Sigmoid colon (tissue), 7 donors: ENCODE measurements at places on chromosomes 2 and 18. TPM values are rescaled to one million over a fixed set of nuclear protein-coding genes. Genes with fewer than 3 reads are reported as not detected.
A peak's percentile ranks its signal among the peaks of the same experiment; 100 is the strongest.

DNA sequence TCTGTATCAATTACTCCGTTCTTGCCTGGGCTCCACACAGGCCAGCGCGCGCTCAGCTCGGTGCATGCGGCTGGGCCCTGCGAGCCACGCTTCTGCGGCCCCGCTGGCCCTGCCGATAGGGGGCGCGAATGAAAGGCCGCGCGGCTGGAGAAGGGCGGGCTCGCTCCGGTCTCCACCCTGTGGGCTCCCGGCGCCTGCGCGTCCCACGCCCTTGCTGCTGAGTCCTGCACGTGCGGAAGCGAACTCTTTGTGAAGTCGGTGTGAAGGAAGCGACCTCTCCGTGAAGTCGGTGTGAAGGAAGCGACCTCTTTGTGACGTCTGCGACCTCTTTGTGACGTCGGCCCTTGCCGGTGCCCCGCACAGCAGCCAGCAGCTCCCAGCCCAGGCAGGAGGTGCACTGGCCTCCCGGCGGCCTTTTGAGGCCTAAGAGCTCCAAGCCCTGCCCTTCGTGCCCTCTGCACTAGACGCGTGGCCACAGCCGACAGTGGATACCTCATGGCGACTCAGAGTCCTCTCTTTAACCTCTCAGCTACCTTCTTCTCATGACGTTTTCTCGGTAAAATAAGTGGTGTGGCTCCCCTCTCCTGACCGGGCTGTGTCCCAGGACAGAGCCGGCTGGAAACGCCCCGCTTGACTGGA lies 391.9 kb upstream of the RAB6C start:
- no peak overlapping the region for H3K4me3 ChIP-seq
- no peak for DNase-seq
- no peaks in the 10 kb centered on the region for H3K4me1 ChIP-seq
- no peaks in the 10 kb centered on the region for H3K27me3 ChIP-seq

GRCh38 chr2:226877491-226877890 lies 41.6 kb downstream of the RHBDD1 start:
- no peak for DNase-seq
- H3K27me3 ChIP-seq: no peaks in the 10 kb centered on the region
- no peaks in the 10 kb centered on the region for H3K36me3 ChIP-seq
- peaks cover 26% of the 10 kb centered on the region for H3K4me1 ChIP-seq

DNA sequence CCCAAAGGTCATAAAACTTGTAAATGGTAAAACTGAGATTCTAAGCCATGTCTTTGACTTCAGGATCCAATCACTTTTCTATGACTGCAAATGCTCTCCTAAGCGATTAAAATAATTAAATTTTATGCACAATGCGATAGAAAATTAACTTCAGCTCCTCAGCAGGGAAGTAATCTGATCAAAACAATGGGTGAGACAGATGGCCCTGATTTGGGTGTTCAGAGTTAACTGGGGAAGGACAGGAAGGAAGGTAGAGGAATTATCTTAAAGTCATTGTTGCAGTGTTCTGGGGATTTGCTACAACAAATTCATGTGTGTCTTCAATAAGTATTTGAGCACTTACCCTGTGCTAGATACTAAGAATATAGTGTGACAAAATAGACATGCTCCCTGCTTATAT lies 446.0 kb upstream of the MEX3C start:
- H3K27ac ChIP-seq: no peak overlapping the region
- DNase-seq: no peak
- no peaks in the 10 kb centered on the region for H3K27me3 ChIP-seq
- no peaks in the 10 kb centered on the region for H3K4me1 ChIP-seq
- no peaks in the 10 kb centered on the region for H3K36me3 ChIP-seq

DNA sequence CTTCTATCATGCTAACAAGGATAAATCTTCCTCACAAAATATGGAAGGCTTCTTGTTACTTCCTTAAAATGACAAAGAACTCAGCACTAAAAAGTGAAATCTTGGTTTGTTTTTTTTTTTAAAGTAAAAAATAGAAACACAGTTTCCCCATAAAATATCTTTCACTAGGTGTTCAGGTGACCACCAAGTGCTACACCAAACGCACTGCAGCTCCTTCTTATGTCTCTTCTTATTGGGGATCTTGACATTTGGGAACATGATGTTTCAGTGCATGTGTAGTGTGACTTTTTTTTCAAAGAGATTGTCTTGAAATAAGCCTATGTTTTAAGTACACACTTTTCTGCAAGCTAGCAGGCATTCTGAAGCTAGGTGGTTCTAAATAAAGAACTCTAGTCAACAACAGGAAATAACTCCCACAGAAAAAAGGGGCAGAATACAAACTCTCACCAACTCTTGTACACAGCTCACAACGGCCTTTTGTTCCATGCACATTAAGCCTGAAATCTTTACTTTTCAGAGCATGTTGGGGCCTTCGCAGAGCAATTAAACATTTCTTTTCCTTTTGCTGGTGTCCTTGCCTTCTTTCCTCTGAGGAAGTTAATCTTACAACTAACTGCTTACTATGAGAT lies 13.2 kb upstream of the SERTAD2 start:
- H3K4me3 ChIP-seq: no peak overlapping the region
- H3K4me1 ChIP-seq: no peaks in the 10 kb centered on the region
- no peak overlapping the region for H3K27ac ChIP-seq

- H3K27me3 ChIP-seq: no peaks in the 10 kb centered on the region
- no peak overlapping the region for H3K4me3 ChIP-seq
- peak; percentile 47 for DNase-seq
- no peak overlapping the region for H3K27ac ChIP-seq
Measured at GRCh38 chr18:79568543-79569205, 110.9 kb upstream of the CTDP1 start.

- H3K4me1 ChIP-seq: no peaks in the 10 kb centered on the region
- H3K27me3 ChIP-seq: no peaks in the 10 kb centered on the region
- no peak overlapping the region for H3K27ac ChIP-seq
- H3K4me3 ChIP-seq: no peak overlapping the region
Measured at GRCh38 chr2:165436559-165436958, 32.9 kb upstream of the CSRNP3 start.

DNA sequence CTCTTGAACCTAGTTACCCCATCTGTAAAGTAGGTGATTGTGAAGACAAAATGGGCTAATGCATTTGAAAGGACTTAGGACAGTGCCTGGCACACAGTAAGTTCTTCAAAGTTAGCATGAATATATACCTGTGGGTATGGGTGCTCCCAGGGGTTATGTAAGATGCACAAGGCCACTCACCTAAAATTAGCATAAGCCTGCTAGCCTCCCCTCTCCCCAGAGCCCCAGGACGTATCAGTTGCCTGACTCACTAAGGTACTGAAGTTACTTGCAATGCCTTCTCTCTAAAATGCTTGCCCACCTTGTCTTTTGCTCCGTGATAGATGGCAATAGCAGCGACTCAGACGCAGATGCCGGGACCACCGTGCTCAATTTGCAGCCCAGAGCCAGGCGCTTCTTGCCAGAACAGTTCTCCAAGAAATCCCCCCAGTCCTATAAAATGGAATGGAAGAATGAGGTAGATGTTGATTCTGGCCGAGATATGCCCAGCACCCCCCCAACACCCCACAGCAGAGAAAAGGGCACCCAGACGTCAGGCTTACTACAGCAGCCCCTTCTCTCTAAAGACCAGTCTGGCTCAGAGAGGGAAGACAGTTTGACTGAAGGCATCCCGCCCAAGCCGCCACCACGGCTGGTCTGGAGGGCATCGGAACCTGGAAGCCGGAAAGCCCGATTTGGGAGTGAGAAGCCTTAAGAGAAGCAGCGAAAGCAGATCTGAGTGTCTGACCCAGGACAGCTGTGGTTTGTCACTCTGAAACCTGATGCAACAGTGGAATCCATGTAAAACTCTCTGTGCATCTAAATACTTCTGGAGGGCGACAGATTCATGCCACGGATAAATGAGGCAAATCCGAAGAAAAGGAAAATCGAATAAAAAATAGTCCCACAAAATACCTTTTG lies 53.8 kb upstream of the TMEM182 start:
- no peak overlapping the region for H3K27ac ChIP-seq
- H3K4me3 ChIP-seq: no peak overlapping the region
- H3K27me3 ChIP-seq: peaks cover 29% of the 10 kb centered on the region
- no peak for DNase-seq
- no peaks in the 10 kb centered on the region for H3K4me1 ChIP-seq

- no peaks in the 10 kb centered on the region for H3K27me3 ChIP-seq
- no peak overlapping the region for H3K4me3 ChIP-seq
- H3K4me1 ChIP-seq: no peaks in the 10 kb centered on the region
- no peak overlapping the region for H3K27ac ChIP-seq
- no peaks in the 10 kb centered on the region for H3K36me3 ChIP-seq
- no peak for DNase-seq
Measured at GRCh38 chr2:144650907-144651306, 131.0 kb upstream of the ZEB2 start.

DNA sequence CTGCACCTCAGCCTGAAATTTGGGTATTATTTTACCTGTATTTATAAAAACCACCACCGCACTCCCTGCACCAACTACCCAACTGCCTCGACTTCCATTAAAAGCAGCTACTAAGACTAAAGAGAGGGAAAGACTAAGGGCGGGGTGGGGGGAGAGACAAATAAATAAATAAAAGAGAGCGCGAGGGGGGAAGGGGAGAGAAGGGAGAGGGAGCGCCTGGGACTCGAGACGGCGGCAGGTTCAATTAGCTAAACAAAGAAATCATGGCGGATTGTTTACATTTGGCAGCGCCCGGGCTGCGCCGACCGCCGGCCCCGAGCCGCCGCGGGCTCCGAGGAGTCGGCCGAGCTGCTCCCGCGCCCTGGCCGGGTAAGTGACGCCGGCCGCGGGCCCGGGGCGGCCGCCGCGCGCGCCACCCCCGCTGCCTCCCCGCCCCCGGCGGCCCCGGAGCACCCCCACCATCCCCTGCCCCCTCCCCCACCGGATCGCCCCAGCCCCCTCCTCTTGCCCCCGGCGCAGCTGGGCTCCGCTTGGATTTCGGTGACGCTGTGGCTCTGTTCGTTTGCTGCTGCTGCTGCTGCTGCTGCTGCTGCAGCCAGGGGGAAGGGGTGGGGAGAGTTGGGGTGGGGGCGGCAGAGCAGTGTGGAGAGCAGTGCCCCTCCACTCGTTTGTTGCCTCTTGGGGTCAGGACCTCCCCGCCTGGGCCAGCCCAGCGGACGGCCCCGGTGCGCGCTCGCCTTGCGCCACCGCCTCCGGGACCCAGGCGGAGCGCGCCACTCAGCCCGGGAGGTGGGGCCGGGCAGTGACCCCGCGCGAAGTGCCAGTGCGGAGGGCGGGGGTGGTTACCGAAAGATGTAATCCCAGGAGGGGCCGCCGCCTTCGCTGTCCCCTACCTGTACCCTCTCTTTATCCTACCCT lies 187.2 kb upstream of the FANCL start:
- peak overlapping the region; percentile 47 for H3K4me3 ChIP-seq
- H3K27ac ChIP-seq: no peak overlapping the region
- H3K36me3 ChIP-seq: no peaks in the 10 kb centered on the region
- peaks cover 5% of the 10 kb centered on the region for H3K27me3 ChIP-seq

DNA sequence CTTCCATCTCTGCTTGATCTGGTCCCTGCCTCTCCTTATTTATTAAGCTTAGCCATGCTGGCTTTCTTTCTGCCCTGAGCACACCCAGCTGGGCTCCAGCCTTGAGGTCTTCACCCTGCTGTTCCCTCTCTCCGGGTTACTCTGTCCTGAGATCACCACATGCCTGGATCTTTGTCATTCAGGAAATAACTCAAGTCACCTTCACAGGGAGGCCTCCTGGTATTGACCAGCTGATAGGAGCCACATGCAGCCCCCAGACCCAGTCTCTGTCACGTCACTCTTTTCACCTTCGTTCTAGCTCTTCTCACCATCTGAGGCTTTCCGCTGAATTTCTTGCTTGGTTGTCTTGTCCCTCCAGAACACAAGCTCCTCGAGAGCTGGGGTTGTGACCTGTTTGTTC lies 114.4 kb downstream of the TSN start:
- H3K4me1 ChIP-seq: no peaks in the 10 kb centered on the region
- H3K27ac ChIP-seq: no peak overlapping the region
- no peak for DNase-seq
- no peaks in the 10 kb centered on the region for H3K36me3 ChIP-seq

DNA sequence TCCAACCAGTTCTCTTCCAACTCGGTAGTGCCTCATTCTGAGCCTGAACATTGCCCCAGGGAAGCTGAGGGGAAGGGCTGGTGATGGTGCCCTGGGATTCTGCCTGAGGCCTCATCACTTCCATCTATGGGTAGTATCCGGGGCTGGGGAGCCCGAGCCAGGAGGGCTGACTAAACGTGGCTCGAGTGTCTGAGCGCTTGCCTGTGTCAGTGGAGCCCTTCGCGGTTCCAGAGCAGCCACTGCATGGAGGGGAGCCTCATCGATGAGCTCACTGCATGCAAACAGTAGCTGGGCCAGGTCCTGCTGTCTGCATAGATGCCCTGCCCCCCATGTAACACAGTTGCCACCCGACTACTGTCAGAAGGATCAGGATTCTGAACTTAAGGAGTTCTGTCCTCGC lies 129.3 kb downstream of the GLI2 start:
- no peaks in the 10 kb centered on the region for H3K4me1 ChIP-seq
- peak; percentile 72 for DNase-seq
- no peaks in the 10 kb centered on the region for H3K27me3 ChIP-seq

DNA sequence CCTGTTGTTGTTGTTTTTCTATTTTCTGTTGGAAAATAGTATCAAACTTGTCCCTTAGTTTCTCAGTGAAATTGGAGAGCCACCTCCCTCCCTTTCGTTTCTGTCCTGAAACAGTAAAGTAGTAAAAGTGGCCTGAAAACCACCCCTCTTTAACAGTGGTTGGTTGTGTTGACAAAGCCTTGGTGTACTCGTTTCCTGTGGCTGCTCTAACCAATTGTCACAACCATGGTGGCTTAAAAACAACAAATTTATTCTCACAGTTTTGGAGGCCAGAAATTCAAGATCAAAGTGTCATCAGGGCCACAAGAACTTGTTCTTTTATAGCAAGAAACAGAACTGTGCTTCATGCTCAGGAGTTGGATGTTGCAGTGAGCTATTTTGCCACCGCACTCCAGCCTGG lies 4.0 kb upstream of the DYSF start:
- peaks cover 24% of the 10 kb centered on the region for H3K4me1 ChIP-seq
- no peaks in the 10 kb centered on the region for H3K36me3 ChIP-seq
- no peak overlapping the region for H3K27ac ChIP-seq

- no peaks in the 10 kb centered on the region for H3K4me1 ChIP-seq
- H3K27ac ChIP-seq: no peak overlapping the region
- no peak for DNase-seq
- H3K4me3 ChIP-seq: no peak overlapping the region
- peaks cover 3% of the 10 kb centered on the region for H3K36me3 ChIP-seq
Measured at GRCh38 chr2:29139152-29139551, 23.9 kb downstream of the CLIP4 start.

DNA sequence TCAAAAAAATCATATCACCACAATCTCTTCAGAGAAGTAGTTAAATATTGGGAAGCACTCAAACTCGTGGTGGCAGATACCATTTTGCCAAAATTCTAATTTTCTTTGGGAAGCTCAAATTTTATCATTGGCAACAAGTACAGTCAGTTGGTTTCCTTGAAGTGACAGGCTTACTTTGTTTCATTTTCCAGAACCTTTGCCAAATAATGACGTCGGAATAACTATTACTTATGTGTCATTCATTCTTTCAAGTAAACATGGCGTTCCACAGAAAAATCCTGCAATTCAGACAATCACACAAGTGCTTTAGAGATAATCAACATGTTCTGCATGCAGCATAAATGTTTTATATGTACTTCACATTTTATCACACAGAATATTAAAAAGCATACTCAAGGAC lies 5.4 kb downstream of the TTLL4 start:
- H3K36me3 ChIP-seq: no peaks in the 10 kb centered on the region
- no peak for DNase-seq
- no peak overlapping the region for H3K27ac ChIP-seq
- no peak overlapping the region for H3K4me3 ChIP-seq

The PECR gene
- polyA plus RNA-seq: 25.9 TPM

The COL6A3 gene
- 9.0 TPM for polyA plus RNA-seq

The GMCL1 gene
- 10.7 TPM for polyA plus RNA-seq

The ALPP gene
- 0.03 TPM for polyA plus RNA-seq

The MAP3K20 gene
- polyA plus RNA-seq: 6.2 TPM
